ENCODE measurements at places on chromosomes 7 and 10.

- DNase-seq = no peak
Observed at GRCh38 chr10:90939116-90939515, 18.2 kb upstream of the ANKRD1 start.

GRCh38 chr10:86250399-86250798 is 116.2 kb downstream of the GRID1 start:
- DNase-seq = no peak

DNA sequence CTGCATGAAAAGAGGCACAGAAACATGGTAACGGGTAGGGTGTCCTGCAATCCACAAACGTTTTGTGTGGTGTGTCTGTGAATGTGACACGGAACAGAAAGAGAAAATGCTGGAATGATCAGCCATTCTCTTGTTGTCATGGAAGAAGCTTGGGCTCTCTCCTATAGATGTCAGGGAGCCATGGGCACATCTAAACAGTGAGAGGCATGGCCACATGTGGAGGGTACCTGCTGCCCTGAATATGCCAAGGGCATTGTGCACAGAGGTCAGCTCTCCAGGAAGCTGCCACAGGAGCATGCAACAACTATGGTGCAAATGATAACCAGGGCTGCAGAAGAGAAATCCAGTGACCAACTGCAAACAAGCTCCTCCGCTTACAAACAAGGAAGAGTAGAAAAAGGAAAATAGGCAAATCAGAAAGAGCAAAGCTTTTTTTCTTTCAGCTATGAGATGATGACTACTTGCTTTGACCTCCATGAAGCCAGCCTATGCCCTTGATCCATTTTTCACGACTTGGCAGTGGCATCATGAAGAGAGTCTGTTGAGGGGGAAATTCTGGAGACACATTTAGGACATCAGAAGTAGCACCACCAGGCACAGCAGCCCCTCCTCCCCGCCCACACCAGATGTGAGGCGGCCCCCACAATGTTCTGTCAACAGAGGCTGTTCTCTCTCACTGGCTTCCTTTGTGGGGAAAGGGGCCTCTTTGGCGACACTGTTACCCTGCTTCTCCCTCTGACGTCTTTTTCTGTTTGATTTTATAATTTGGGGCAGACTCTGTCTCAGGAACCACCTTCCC is 4.8 kb upstream of the PDE1C start:
- no peak for DNase-seq

DNA sequence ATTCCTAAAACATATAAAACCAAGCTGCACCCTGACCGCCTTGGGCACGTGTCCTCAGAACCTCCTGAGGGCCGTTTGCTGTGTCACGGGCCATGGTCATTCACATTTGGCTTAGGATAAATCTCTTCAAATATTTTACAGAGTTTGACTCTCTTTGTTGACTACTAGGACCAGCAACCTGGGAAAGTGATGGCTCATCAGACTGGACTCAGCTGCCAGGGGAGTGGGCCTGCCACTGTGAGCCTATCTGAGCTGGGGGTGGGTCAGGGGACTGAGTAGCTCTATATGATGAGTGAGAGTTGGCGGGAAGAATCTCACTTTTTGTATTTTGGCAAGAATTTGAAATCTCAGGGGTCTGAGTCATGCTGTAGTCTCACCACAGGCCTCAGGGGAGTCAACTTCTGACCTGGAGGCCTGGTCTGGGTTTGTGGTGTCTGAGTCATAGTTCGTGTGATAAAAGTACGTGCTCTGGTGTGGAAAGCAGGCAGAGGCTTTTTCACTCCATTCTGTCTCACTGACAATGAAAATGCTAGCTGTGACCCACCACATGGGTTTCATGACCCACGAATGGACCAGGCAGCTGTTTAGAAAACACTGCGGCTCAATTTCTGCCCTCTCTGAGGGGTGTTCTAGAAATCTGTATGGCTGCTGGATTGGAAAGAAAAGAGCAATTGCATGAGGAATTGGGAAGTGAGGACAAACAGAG is 4.2 kb upstream of the UPP1 start:
- DNase-seq = no peak

- no peak for DNase-seq
Observed at GRCh38 chr7:108028111-108028510, 25.1 kb upstream of the LAMB1 start.

GRCh38 chr10:88012641-88013040 is 149.2 kb downstream of the PTEN start:
- DNase-seq = no peak

GRCh38 chr10:31668326-31668725 is 260.3 kb downstream of the ARHGAP12 start:
- DNase-seq = no peak
